ENCODE measurements at places on chromosomes 1 and 21. TPM values are rescaled to one million over a fixed set of nuclear protein-coding genes. Genes with fewer than 3 reads are reported as not detected.
A peak's percentile ranks its signal among the peaks of the same experiment; 100 is the strongest.

GRCh38 chr1:41347276-41347675 lies 14.0 kb upstream of the FOXO6 start:
- no peak for DNase-seq

- no peak for DNase-seq
Measured at GRCh38 chr1:94401206-94401605, 17.0 kb upstream of the ABCD3 start.

- peak; percentile 49 for DNase-seq
Measured at GRCh38 chr1:184792450-184792969, 37.9 kb upstream of the EDEM3 start.

DNA sequence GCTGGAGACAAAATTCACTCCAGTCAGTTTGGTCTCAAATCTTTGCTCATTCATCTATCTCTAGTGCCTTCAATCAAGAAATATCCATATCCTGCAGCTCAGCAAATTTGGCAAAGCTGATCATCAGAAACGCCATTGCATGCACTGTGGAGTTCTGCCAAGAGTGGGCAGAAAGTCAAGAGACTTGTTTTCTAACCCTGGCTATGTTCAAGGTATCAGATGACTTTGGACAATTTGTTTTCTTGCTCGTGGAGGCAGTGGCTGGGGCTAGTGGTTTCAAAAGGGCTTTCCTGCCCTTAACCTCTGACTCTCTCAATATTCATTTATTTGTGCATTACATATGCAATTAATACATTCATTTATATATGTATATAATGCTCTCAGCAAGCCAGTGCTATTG lies 12.8 kb upstream of the LRRC52 start:
- DNase-seq = no peak

GRCh38 chr1:77322061-77322900 lies 40.5 kb downstream of the AK5 start:
- no peak for DNase-seq

DNA sequence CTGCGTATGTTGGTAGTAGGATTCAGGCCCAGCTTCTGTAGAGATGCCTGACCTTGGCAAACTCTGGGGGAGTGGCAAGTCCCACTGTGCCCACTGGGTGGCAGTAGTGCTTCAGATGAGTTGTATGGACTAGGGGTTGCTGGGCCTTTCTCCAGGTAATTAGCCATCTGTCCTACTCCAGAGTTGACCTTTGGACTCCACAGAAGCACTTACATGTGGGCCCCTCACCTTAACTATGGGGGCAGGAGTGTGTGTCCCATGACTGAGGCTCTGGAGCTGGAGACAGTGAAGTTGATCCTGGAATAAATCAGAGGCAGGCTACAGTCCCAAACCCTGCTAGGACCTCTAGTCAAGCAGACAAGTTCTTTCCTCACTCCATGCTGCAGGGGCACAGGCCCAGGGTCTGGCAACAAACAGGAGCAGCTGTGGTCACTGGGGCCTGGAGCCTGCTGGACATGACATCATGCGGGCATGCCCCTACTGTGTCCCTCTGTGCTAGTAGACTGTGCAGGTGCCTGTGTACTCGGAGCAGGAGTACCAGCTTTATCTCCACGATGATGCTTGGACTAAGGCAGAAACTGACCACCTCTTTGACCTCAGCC lies 4.6 kb downstream of the DMAP1 start:
- peak; percentile 72 for DNase-seq

- DNase-seq = peak; percentile 41
Measured at GRCh38 chr1:31791131-31791858, 24.5 kb downstream of the SPOCD1 start.

Gene CFAP107
- 2.9 TPM for total RNA-seq

Data from lower lobe of right lung (tissue), 2 donors.